ENCODE measurements at places on chromosomes 5 and 9.

DNA sequence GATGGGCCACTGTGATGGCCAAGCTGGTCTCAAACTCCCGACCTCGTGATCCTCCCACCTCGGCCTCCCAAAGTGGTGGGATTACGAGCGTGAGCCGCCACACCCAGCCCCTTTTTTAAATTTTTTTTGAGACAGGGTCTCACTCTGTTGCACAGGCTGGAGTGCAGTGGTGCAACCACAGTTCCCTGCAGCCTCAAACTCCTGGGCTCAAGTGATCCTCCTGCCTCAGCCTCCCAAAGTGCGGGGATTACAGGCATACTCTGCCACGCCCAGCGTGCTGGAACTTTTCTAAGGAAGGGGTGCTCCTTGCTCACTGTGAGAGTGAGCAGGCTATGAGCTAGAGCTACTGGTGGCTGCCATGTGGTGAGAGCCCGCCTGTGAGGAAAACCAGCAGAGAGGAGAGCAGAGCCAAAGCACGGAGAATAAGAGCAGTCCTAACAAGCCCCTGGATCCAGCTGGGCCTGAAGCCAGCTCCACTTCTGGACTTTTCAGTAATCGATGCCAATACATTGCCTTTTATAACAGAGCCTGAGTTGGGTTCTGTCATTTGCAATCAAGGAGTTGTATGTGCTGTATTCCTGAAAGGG lies 75.5 kb upstream of the UNC5A start:
- H3K4me3 ChIP-seq = no peak overlapping the region
- H3K27me3 ChIP-seq = peaks cover 5% of the 10 kb centered on the region
- no peaks in the 10 kb centered on the region for H3K36me3 ChIP-seq
- no peak overlapping the region for H3K27ac ChIP-seq
- DNase-seq = no peak
- no peaks in the 10 kb centered on the region for H3K4me1 ChIP-seq

- DNase-seq = no peak
- H3K4me3 ChIP-seq = no peak overlapping the region
- H3K4me1 ChIP-seq = no peaks in the 10 kb centered on the region
Measured at GRCh38 chr5:124876566-124876965, 130.1 kb upstream of the ZNF608 start.

DNA sequence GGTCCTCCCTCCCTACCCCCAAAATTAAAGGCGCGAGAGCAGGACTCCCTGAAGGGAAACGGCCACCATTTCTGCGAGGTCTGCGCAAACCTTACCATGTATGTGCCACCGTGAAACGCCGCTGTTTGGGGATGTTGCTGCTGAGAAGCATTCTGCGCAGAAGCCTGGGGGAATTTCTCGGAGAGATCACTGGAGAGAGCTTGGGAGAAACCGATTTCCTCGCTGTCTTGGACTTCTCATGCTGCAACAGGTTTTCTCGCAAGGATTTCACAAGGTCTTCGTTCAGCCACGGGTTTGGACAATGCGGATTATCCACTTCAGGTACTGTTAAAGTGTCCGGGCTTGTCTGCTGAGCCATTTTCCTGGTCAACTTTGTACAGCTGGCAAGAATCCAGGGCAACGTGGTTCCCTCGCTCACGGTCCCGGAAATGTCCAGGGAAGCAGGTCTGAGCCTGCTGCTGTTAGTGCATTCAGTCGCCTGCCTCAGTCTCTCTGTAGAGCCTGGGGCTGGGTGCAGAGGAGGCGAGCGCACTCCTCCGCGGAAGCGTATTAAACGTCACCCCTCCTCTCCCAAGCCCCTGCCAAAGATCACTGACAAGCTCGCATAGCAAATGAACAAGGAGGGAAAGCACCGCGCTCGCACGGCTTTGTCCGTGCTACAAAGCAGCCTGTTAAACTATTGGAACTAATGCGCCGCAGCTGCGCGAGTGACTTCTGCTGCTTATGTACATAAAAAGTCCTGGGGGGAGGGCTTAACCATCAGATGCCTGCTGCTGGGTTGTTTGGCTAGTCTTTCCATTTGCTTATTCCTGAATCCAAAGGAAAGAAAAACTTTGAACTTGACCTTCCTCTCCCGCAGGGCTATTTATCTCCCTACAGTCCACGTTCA lies 125.1 kb downstream of the PDE4D start:
- no peak for DNase-seq
- no peak overlapping the region for H3K27ac ChIP-seq
- H3K4me3 ChIP-seq = peak overlapping the region; percentile 83
- peaks cover 3% of the 10 kb centered on the region for H3K4me1 ChIP-seq
- no peaks in the 10 kb centered on the region for H3K36me3 ChIP-seq

GRCh38 chr5:159442206-159442850 lies 112.0 kb upstream of the IL12B start:
- no peak for DNase-seq
- H3K27ac ChIP-seq = no peak overlapping the region

DNA sequence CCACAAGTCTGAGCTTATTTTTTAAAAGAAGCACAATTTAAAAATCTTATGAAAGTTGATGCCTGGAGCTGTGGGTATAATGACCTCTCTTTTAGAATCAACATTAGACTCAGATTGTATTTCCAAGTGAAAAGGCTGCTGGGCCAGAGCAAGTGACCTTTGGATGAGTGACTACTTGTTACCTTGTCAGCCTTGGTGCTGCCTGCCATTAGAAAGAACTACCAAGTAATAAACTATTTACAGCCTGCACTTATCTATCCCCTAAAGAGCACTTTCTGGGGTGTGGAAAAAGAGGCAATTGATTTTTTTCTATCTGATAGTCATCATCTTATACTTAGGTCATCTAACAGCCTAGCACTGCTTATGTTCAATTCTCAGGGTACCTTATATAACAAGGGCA lies 134.9 kb upstream of the FBXL17 start:
- no peaks in the 10 kb centered on the region for H3K36me3 ChIP-seq
- peaks cover 7% of the 10 kb centered on the region for H3K27me3 ChIP-seq
- H3K4me3 ChIP-seq = no peak overlapping the region
- DNase-seq = no peak
- H3K4me1 ChIP-seq = no peaks in the 10 kb centered on the region

GRCh38 chr9:85941966-85942912 lies 1.3 kb downstream of the NAA35 start:
- peaks cover 17% of the 10 kb centered on the region for H3K36me3 ChIP-seq
- H3K4me1 ChIP-seq = peaks cover 8% of the 10 kb centered on the region
- H3K27ac ChIP-seq = peak overlapping the region; percentile 90
- DNase-seq = no peak
- H3K27me3 ChIP-seq = no peaks in the 10 kb centered on the region
